DMS79 (cell line): ENCODE measurements at places on chromosomes 2 and 18.
A peak's percentile ranks its signal among the peaks of the same experiment; 100 is the strongest.

DNA sequence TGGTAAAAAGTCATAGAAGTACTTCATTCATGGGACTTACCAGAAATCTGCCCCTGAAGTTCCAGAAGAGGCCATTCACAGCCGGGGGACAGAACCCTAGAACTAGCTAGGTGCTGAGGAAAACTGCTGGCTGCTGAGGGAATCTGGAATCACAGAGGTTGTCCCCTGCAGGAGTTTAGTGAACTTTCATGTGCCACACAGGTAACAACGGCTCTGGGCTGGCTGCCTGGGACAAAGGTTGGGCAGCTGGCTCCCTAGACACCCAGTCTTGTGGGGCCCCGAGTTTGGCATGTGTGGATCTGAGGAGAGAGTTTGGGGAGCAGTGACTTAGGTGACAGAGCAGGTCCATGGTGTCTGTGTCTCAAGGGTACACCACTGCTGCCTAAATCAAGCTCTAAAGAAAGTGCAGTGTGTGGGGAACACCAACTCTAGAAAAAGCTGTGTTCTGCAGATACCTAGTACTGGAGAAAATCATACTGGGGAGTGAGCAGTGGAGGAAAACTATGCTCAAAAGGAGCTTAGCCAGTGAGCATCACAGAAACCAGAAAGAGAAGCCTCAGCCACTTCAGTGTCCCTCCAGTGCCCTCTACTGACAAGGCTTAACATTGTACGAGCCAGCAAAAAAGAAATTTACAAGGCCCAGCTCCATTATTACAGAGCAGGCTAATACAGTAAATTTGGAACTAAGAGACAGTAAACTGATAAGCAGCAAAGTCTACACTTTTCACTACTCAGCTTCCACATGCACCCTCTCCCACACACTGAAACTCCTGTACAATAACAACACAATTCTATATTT is 15.2 kb downstream of the GALNT3 start:
- DNase-seq, result no peak

DNA sequence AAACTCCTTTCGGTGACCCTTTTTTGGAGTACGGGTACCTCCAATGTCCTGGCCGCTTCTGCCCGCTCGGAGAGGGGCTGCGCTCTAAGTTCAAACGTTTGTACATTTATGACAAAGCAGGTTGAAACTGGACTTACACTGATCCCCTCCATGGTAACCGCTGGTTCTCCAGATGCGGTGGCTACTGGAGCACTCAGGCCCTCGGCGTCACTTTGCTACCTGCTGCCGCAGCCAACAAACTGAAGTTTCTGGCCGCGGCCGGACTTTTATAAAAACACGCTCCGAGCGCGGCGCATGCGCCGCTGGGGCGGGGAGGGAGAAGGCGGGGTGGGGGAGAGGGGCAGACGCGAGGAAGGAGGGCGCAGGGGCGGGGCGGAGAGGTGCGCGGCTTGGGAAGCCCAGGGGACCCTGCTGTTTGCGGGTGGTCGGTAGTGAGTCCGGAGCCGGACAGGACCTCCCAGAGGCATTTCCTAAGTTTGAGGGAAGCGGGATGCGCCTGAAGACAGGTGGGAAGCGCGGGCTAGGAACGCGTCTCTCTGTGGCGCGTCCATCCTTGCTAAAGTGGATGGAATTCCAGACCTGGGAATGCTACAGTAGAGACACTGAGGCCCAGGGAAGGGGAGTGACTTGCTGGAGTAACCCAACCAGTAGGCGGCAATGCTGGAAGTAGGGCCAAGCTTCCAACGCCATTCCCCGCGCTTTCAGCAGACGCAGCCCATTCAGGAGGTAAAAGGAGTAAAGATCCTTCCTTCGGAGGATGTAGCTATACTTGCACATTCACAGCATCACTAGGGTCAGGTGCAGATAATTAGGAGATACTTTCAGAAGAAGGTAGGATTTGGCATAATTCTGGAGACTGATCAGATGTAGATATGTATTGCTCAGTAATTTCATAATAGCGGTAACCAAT is at the start of gene CXCR4:
TSS of gene CXCR4 (minus strand) at position 241 of the 910 bp plus-strand sequence. CDS start at position 152, 89 bp downstream.
- DNase-seq, result peak; percentile 91

DNA sequence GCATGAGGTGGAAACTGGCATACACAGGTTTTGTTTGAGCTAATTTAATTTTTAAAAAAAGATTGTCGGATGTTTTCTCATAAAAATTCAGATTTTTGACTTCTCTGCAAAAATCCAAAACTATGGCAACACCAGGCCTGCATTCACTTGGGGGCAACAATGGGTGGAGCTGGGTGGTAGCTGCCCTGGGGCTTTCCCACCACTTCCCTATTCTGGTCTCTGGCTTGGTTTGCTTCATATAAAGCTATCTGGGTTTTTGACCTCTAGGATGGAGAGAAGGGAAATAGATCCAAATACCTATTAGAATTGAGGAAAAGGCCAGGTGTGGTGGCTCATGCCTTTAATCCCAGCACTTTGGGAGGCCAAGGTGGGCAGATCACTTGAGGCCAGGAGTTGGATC is 5.5 kb upstream of the CYP27A1 start:
- DNase-seq, result no peak

- peak; percentile 95 for DNase-seq
Observed at GRCh38 chr2:182824056-182824766, 42.2 kb downstream of the FRZB start.

GRCh38 chr2:49129034-49129433 is 25.3 kb downstream of the FSHR start:
- no peak for DNase-seq

DNA sequence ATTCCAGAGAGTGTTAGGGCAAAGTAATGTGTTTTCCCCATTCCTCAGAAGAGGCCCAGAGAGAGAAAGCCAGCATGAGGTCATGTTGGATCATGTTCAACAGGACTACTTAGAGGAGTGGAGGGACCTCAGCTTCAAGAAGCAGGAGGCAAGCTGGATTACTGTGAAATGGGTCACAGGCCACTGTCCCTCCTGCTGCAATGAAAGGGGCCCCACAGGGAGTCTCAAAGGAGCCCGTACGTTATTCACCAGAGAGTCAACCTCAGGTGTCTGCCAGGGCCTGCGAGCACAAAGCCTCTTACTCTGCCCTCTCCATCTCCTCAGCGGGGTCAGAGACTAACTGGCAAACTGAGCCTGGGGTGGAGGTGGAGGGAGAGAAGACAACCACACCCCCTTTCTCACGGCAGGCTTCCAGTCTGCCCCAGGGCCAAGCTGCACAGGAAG is 27.2 kb upstream of the ACYP2 start:
- no peak for DNase-seq
